ENCODE measurements at places on chromosomes 6 and 20.

GRCh38 chr20:44651434-44651683, 140 bp downstream of the ADA start:
- DNase-seq, result no peak

- no peak for DNase-seq
Observed at GRCh38 chr6:118952683-118953082, 17.7 kb upstream of the MCM9 start.

DNA sequence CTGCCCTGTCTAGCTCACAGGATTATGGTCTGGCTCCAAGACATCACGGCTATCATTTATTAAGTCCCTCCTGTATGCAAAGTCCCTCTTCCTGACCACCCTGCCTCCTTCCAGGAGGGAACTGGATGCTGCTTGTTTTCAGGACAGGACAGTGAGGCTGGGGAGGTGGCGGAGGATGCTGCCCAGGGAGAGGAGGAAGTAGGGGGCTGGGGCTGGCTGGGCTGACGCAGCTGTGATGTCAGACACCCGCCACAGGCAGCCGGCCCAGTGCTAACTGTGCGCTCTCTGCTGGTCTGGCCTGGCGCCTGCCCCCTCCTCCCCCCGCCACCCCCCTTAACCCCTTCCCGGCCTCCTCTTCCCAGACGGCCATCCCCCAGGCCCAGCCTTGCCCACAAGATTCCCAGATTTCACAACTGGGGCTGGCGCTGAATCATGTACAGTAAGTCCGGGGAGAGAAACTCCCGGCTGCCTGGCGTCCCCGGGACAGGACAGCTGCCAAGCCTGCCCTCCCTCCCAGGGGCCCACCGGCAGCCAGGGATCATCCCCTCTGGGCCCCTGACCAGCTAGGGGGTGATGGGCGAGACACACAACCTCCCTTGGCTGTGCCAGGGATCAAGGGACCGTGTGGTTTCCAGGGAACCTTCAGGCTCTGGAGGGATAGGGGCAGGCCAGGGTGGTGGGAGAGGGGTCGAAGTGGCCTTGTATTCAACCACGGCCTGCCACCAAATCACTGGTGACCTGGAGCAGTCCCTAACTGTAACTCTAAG, 118.1 kb downstream of the CEBPB start:
- DNase-seq, result no peak

DNA sequence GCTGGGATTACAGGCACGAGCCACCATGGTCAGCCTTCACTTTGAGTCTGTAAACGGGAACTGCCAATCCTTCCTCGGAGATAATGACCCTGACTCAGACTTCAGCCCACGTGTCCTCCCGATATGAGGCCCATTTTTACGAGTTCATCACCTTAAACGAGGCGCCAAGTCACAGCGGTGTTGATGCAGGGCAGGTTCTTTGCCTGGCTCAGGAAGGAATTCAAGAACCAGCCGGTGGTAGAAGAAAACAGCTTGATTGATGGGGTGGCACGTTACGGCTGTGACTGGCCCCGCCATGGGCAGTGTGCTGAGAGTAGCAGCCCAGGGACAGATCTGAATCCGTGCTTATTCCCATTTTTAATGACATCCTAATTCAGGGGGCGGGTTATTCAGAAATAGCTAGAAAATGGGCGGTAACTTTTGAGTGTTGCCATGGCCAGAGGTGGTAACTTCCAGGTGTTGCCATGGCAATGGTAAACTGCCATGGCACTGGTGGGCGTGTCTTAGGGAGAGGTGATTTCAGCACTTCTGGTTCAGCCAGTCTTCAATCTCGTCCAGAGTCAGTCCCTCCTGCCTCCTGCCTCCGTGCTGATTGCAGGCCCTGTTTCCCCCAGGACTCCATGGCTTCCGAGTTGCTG, 9.1 kb upstream of the MAP1LC3A start:
- no peak for DNase-seq

GRCh38 chr20:4234128-4234527, 218.8 kb upstream of the RNF24 start:
- DNase-seq, result no peak

DNA sequence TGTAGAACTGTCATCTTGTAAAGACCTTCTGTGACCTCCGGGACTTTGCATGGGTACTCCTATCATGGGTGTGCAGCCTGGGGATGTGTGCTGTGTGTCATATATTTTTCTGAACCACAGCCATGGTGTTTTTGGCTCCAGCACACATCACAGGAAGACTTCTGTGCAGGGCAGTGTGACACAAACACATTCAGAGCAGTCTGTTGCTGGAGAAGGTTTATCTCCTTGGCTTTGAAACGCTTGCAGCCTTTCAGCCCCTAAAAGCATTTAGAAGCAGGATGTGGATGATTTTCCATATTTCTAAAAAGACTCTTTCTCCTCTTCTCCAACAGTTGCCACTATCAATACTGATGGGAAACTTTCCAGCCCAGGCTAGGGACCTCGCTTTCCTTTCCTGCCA, 221.6 kb upstream of the FOXA2 start:
- DNase-seq, result no peak

All from stimulated activated CD4-positive, alpha-beta T cell treated with anti-CD3 and anti-CD28 coated beads, Interleukin-1b, Interleukin-23, amount 100 ng/mL, for 1 hour (primary cell).